ENCODE measurements at places on chromosomes 16 and 17.
A peak's percentile ranks its signal among the peaks of the same experiment; 100 is the strongest.

DNA sequence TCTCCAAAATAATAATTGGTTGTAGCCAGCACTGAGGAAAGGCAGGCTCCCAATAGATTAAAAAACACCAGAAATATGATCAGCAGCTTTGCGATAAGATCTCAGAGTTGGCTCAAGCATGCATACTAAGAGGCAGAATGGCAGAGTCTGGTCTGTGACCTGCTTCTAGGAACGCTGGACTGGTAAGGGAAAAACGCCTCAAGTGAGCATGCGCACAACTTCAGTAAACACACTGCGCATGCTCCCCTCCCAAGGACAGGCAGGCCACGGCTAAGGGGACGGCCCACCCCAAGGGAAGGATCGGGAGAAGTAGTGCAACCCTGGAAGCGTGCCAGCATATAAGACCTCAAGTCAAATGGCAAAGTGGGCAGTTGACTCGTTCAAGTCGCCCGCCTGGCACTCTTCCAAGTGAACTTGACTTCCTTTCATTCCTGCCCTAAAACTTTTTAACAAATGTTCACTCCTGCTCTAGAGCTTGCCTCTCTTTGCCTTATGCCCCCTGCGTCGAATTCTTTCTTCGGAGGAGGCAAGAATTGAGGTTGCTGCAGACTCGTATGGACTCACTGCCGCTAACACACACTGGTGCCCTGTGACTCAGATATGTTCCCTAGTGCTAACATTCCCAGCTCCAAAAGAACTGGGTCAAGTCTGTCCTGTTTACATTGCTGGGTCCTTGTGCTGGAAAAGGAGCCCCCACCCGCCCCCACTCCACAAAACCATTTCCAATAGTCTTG lies 22.4 kb upstream of the PRM1 start:
- no peak for DNase-seq

DNA sequence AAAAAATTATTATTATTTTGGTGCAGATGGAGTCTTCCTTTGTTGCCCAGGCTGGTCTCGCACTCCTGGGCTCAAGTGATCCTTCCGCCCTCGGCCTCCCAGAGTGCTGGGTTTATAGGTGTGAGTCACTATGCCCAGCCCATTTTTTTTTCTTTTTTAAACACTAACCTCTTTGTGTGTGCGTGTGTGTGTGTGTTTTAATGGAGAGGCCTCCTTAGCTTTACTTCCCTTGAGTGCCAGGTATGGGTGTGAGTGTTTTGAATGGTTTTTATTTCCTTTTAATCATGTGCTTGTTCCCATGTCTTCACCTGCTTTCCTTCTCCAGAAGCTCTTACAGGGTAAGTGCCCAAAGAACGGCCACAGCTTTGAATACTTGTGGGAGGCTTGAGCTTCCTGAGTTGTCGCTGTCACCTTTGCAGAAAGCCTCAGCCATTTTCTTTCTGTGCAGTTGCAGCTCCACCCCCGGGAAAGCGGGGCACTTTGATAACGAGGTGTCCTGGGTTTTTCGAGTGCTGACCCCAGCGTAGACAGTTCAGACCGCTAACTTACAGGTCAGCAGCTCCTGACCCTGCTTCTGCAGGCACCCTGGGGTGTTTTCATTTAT lies 22.6 kb downstream of the AKAP1 start:
- no peak for DNase-seq

- DNase-seq: no peak
Observed at GRCh38 chr16:87447323-87447722, 45.5 kb downstream of the ZCCHC14 start.

DNA sequence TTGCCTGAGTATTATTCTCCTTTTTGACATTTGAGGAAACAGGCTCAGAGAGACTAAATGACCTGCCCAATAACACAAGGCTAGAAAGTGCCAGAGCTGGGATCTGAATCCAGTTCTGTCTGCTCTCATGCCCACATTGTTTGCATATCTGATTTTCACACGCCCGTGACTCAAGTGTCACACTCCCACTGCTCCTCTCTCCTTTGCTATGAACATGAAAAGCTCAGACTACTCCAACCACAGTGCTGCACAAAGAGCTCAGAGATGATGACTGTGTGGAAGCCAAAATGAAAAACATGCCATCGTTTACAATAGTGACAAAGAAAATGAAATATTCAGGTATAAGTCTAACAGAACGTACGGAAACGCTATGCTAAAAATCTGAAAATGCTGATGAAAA lies 107.9 kb downstream of the SMG6 start:
- no peak for DNase-seq

DNA sequence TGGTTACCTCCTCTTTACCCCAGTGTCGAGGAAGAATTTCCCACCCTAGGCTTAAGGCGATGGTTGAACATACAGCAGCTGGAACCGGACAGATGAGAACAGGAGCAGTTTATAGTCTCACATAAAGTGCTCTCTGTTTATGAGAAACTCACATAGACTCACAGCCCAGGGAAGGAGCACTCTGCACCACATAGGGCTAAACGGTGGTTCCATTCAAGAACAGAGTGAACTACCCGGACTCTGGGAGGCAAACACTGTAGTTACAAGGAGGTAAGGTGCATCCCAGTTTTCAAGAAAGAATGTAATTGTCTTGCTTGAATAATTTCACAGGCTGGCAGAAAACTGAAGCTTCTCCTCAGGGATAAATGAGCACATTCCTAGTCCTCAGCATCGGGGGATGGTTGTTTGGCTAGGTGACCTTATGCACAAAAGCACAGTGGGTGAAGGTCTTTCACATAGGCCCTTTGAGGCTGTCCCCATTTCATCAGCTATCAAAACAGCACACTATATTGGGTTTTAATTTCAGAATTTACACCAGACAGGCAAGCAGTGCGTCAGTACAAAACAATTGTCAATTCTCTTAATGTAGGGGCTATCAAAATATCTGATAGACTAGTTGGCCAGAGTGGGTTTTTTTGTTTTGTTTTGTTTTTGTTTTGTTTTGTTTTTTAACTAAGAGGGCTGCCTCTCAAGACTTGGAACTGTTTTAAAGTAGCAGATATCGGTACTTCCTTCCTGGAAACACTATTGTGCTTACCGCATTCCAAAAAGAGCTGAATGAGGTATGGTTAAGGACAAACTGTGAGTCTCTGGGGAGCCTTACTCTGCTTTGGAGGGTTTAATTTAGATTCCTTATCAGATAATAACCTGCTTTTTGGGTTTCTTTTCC lies 918.1 kb upstream of the CDH8 start:
- peak; percentile 8 for DNase-seq

DNA sequence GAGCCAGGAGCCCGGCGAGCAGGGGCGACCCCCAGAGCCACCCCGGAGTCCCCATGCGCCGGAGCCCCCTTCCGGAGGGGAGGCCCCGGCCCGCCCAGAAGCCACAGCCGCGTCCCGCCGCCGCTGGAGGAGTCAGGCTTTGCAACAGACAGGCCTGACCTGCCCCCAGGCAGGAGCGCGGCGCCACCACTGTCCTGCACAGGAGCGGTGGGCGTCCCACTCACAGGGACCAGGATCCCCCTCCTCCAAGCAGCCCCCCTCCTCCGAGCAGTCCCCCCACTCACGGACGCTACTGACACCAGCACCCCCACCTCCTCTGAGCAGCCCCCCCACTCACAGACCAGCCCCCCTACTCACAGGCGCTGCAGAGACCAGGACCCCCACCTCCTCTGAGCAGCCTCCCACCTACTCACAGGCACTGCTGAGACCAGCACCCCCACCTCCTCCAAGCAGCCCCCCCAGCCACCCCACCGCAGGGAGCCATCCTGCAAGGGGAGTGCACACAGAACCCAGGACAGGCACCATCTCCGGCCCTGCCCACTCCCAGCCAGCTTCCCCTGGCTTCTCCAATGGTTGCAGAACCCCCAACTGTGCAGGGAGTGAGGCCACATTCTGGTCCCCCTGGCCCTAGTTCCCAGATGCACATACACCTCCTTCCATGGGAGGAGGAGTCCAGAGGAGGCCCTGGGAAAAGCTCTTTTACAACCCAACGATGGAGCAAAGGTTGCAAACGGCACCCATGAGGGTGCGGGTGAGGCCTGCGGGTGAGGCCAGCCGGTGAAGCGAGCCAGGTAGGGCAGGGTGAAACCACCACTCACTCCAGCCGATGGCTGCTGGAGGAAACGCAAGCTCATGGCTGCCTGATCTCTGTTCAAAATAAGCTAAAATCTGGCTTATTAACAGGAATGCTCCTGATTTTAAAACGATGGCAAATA lies 69.9 kb downstream of the ABR start:
- peak; percentile 75 for DNase-seq

DNA sequence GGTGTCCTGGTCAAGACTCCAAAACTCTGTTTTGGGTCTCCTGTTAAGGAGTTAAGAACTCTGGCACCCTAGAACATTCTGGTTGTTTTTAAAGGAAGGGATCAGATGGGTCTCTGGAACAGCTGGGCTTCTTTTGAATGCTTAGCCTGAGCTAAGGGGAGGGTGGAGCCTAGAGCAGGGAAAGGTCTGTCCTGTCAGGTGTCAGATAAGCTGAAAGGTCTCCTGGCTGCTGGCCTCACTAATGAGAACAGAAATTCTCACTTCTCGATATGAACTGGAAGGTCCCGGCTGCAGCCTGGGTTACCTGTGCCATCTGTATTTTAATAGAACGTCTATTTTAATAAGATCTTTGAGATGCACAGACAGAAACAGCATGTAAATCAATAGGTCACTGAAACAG lies 69.0 kb downstream of the RAP1GAP2 start:
- DNase-seq: no peak

DNA sequence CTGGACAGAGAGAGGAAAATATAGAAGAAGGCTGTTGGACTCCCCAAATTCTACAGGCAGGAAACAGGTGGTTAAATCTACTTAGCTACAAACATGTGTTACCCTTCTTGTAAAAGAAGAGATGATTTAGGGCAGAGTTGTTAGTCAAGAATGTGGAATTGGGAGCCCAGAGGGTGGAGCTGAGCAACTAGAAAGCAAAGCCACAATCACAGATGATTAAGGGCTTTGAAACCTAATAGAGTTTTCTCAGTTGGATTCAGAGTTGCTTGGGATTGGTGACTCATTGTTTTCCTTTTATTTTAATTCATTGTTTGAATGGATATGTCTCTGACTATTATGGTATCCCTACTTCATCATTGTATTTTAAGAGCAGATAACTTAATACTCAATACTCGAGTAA lies 6.2 kb downstream of the ACSM5 start:
- no peak for DNase-seq

- DNase-seq: peak; percentile 87
Observed at GRCh38 chr17:4998027-4998731, 429 bp downstream of the KIF1C start.

- no peak for DNase-seq
Observed at GRCh38 chr16:20911361-20911760, 10.8 kb downstream of the LYRM1 start.

DNA sequence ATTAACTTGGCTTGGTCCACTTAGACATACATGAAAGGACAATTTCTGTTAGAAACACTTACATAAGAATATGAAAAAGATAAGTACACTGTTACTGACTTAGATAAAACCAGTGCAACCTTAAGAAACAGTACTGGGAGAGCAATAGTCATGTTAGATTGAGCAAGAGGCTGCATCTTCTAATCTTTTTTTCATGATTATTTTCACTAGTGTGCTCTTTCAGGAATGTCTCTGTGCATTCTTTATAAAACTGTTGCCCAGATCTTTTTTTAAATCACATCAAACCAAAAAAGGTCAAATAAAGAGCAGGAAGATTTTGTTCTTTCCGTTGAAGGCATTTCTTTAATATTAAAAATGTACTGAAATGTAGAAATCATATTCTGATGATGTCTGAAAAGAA lies 100.7 kb upstream of the AXIN2 start:
- no peak for DNase-seq

GRCh38 chr17:17380145-17380925 lies 77.2 kb downstream of the NT5M start:
- no peak for DNase-seq

DNA sequence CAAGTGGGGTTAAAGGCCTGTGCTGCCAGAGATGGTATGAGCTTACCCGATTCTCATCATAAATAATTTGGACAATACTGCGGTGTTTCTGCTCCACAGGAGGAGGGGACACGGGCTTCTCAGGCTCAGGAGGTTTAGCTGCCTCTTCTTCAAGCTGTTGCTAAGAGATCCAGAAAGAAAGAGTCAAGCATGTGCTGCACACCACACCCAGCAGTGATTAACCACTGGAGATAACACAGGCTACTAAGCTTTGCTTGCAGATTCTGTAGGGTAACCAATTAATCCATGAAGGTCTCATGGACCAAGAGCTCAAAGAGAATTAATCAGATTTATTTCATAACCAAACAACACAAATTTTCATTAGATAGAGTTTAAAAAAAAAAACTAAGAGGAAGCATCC lies 56.6 kb downstream of the NCOR1 start:
- DNase-seq: no peak

- DNase-seq: no peak
Observed at GRCh38 chr16:55462241-55462640, 16.8 kb upstream of the MMP2 start.

Measured in iPS-NIHi11 (cell line).